ENCODE measurements at places on chromosomes 4 and X. TPM values are rescaled to one million over a fixed set of nuclear protein-coding genes. Genes with fewer than 3 reads are reported as not detected.

DNA sequence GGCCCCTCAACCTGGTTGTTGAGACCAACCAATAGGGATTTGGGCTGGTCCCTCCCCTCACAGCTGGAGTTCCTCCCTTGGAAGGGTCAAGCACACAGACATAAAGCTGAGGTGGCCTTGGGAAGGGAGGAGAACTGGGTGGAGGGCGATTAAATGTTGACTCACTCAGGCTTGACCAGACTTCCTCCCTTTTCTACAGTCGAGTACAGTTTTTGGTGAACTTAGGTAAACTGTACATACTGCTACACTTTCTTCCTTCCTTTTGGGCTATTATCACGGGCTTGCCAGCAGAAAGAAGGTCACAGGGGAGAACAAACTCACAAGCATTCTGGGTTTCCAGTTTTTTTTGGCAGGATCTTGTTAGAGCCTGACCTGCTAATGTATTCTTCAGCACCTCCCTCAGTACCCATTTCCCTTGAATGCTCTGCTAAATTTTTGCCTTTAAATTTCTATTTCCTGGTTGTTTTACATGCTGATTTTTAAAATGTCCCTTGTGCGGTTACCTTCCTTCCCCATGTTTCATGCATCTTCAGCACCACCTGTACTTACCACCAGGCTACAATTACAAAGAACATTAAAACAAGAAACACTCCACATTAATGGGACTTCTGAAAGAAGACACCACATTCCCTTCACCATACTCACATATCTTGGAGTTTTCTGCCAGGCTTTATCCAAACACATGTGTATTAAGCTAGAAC, 135.2 kb upstream of the RASGEF1B start:
- no peak for ATAC-seq

- ATAC-seq = no peak
Measured at GRCh38 chr4:186734251-186734650, 10.6 kb upstream of the FAT1 start.

DNA sequence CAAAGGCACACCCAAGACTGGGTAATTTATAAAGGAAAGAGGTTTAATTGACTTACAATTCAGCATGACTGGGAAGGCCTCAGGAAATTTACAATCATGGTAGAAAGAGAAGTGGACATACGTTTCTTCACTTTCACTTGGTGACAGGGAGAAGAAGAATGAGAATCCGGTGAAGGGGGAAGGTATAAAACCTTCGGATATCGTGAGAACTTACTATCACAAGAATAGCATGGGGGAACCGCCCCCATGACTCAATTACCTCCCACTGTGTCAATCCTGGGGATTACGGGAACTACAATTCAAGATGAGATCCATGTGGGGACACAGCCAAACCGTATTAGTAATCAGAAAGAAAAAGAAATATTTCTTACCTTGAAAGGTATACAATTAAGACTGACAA, 782.9 kb upstream of the HS3ST1 start:
- ATAC-seq = no peak

SRPX gene
- 128 TPM for total RNA-seq

HOPX gene
- total RNA-seq = 1.2 TPM

Measured in motor neuron (in vitro differentiated cells).